GM12864 (cell line): ENCODE measurements at places on chromosomes 4 and X.

DNA sequence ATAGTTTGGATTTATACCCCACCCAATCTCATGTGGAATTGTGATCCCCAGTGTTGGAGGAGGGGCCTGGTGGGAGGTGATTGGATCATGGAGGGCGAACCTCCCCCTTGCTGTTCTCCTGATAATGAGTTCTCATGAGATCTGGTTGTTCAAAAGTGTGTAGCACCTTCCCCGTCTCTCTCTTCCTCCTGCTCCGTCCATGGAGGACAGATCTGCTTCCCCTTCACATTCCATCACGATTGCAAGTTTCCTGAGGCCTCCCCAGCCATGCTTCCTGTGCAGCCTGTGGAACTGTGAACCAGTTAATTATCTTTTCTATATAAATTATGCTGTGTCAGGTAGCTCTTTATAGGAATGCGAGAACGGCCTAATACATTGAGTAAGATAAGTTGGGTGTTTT is 518.8 kb upstream of the LCORL start:
- no peak for DNase-seq

GRCh38 chr4:151584101-151584500 is 175.1 kb downstream of the FHIP1A start:
- DNase-seq: no peak

- no peak for DNase-seq
Observed at GRCh38 chr4:108916638-108917037, 153.8 kb upstream of the ETNPPL start.

DNA sequence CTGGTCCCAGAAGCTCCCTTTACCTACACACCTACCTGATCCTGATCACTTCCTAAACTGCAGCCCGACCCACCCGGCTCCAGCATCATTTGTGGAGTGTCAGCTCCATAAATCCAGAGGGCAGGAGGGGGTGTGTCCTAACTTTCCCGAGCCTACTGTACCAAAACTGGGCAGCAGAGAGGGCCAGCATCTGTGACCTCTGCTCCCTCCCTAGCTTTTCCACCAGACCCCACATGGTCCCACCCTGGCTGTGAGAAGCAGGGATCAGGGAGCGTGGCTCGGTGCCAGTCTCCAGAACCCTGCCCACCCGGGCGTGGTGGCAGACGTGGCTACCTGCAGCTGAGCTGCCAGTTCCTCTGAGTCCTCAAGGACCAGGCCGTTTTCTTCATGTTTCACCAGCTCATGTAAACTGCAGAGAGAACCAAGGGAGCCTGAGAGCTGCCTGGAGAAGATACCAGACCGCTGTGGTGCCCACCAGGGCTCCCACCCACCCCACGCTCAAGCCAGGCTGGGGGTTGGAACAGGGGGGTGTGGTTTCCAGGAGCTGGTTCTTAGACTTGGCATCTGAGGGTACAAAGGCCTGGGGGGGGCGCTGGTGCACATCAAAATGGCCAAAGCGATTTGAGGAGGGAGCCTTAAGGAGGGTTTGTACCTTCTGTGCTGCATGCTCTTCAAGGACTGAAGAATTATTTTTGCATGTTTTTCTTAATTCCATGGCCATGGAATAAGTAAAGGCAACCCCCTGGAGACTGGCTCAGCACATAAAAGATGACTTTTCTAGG is 76.7 kb upstream of the DRD5 start:
- DNase-seq: no peak

DNA sequence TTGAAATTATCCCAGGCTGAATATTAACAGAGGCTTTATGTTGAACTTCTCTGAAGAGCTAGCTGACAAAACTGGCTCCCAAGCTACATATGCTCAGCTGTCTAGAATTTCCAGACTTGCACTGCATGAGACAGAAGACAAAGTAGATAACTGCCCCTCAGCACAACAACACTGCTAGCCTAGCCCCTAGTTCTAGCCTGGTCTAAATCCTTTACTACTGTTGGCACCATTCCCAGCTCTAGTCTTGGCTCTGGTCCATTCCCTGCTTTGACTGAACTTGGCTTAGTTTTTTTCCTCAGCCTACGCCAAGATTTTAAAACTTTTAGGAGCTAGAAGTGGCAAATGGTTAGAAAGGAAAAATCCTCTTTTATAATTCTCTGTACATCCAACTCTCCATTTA is 7.6 kb upstream of the OPHN1 start:
- no peak for DNase-seq

- no peak for DNase-seq
Observed at GRCh38 chr4:1207157-1207470, 34.7 kb upstream of the SPON2 start.

GRCh38 chr4:57550198-57550597 is 440.0 kb upstream of the IGFBP7 start:
- DNase-seq: no peak

DNA sequence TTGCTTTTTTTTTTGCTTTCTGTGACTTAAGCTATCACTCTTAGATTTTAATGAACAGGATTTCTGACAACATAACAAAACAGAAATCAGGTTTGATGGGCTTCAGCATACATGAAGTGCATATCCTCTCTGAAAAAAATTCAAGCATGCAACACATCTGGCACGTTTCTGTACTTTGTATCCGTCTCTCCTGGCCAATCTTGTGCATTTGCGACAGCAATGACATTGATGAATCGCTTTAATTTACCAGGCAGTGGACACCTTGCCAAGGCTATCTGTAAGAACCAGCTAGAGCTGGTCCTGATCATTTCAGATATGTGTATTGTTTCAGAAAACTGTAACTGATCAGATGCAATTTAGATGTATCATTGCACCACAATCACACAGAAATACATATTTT is 93.3 kb downstream of the CCSER1 start:
- DNase-seq: no peak

- DNase-seq: no peak
Observed at GRCh38 chr4:95985051-95985450, 145.2 kb downstream of the PDHA2 start.

DNA sequence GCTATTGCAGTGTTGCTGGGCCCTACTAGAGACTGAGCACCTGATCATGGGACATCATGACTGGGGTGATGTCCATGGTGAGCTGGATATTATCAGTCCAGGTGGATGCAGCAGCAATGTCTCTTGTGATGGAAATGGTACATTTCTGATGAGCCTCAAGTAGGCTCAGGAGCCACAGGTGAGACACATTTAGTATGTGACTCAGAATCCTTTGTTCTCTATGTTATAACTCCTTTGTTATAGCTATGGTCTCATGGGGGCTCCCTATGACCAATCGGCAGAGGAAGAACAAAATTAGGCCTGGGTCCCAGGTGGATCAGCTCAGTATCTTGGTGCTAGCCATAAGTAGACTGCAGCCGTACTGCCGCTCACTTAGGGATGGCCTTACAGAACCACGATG is 107.9 kb upstream of the FAT1 start:
- DNase-seq: no peak
